Bladder microvascular endothelial cell (primary cell): ENCODE measurements at places on chromosomes 6 and 20. TPM values are rescaled to one million over a fixed set of nuclear protein-coding genes. Genes with fewer than 3 reads are reported as not detected.

Gene ZNF391
- total RNA-seq = 0.16 and 0.50 TPM in 2 replicates

Gene NKX2-4
- not detected in 2 replicates for total RNA-seq

Gene IL17F
- total RNA-seq = not detected in 2 replicates

Gene FAM8A1
- 7.8 and 10.1 TPM in 2 replicates for total RNA-seq

Gene PRPH2
- total RNA-seq = 0.49 and 1.1 TPM in 2 replicates

Gene PTPRK
- total RNA-seq = 44.7 and 148 TPM in 2 replicates

Gene LPA
- not detected in 2 replicates for total RNA-seq

Gene CDH4
- 0.16 and 3.1 TPM in 2 replicates for total RNA-seq

Gene DST
- 84.8 and 292 TPM in 2 replicates for total RNA-seq

Gene TFB1M
- total RNA-seq = 14.4 and 23.2 TPM in 2 replicates

Gene KCNK15
- 0.06 TPM in 1 of 2 replicates, not detected in the other for total RNA-seq

Gene OPN5
- total RNA-seq = not detected in 2 replicates

Gene GJA10
- total RNA-seq = not detected in 2 replicates

Gene FAM209A
- total RNA-seq = not detected in 2 replicates

Gene GNAS-AS1
- 0.13 TPM in 1 of 2 replicates, not detected in the other for total RNA-seq

Gene PRDM13
- not detected in 2 replicates for total RNA-seq

Gene KIF25
- total RNA-seq = 0.19 and 0.49 TPM in 2 replicates

Gene TGM3
- not detected in 2 replicates for total RNA-seq

Gene ZNF334
- 0.69 and 0.97 TPM in 2 replicates for total RNA-seq

Gene HECA
- 20.7 and 24.5 TPM in 2 replicates for total RNA-seq

Gene TNXB
- 0.49 and 6.1 TPM in 2 replicates for total RNA-seq

Gene TSPO2
- not detected in 2 replicates for total RNA-seq

Gene FBXL4
- total RNA-seq = 6.5 and 18.3 TPM in 2 replicates

Gene NKAIN4
- total RNA-seq = not detected in 2 replicates

Gene NOX3
- total RNA-seq = not detected in 2 replicates

Gene BPIFB2
- not detected in 2 replicates for total RNA-seq

Gene NTSR1
- under 0.01 TPM in 1 of 2 replicates, not detected in the other for total RNA-seq

Gene GABRR2
- total RNA-seq = 0.32 and 1.2 TPM in 2 replicates

Gene RSPH4A
- total RNA-seq = 0.16 and 0.31 TPM in 2 replicates

Gene TBC1D22B
- 5.3 and 10.8 TPM in 2 replicates for total RNA-seq

Gene GTSF1L
- not detected in 2 replicates for total RNA-seq

Gene LBP
- total RNA-seq = not detected in 2 replicates

Gene CDS2
- total RNA-seq = 37.1 and 78.1 TPM in 2 replicates

Gene MAD2L1BP
- total RNA-seq = 18.6 and 21.4 TPM in 2 replicates

Gene ARG1
- not detected in 2 replicates for total RNA-seq

Gene TREML2
- not detected in 2 replicates for total RNA-seq

Gene CCM2L
- total RNA-seq = 20.6 and 27.3 TPM in 2 replicates

Gene SALL4
- 0.76 TPM in 1 of 2 replicates, not detected in the other for total RNA-seq

Gene LHFPL5
- total RNA-seq = not detected in 2 replicates

Gene ADAM33
- total RNA-seq = 0.16 TPM in 1 of 2 replicates, not detected in the other
